PC-3 (cell line): ENCODE measurements at places on chromosomes 3 and 15. TPM values are rescaled to one million over a fixed set of nuclear protein-coding genes. Genes with fewer than 3 reads are reported as not detected.

- no peak overlapping the region for H3K27ac ChIP-seq
- no peak for DNase-seq
These were observed 102.9 kb downstream of the TFDP2 start for GRCh38 chr3:142046320-142047020.

DNA sequence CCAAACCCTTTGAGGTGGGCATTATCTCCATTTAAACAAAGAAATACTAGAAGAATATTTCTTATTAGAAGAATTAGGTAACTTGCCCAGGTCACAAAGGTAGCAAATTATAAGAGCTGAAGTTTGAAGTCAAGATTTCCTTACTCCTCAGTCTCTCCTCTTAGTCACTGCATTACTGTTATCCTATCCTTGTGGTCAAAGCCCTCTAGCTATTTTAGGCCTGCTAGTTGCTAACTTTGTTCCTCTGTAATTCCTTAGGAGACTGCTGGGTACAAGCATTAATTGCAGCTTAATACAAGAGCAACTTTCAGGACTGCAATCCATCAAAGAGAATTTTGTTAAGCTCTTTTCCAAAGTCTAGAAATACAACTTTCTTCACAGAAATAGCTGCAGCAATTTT is 528.2 kb downstream of the ZIC1 start:
- no peak overlapping the region for H3K27ac ChIP-seq
- no peak overlapping the region for H3K4me3 ChIP-seq
- no peaks in the 10 kb centered on the region for H3K36me3 ChIP-seq
- DNase-seq: no peak
- H3K27me3 ChIP-seq: no peaks in the 10 kb centered on the region
- H3K4me1 ChIP-seq: peaks cover 7% of the 10 kb centered on the region; the same call in 1 of the 2 replicates

- no peak for DNase-seq
- H3K4me1 ChIP-seq: no peaks in the 10 kb centered on the region
- H3K4me3 ChIP-seq: no peak overlapping the region
- no peak overlapping the region for H3K27ac ChIP-seq
These were observed 70.0 kb downstream of the MTHFS start for GRCh38 chr15:79826800-79827199.

DNA sequence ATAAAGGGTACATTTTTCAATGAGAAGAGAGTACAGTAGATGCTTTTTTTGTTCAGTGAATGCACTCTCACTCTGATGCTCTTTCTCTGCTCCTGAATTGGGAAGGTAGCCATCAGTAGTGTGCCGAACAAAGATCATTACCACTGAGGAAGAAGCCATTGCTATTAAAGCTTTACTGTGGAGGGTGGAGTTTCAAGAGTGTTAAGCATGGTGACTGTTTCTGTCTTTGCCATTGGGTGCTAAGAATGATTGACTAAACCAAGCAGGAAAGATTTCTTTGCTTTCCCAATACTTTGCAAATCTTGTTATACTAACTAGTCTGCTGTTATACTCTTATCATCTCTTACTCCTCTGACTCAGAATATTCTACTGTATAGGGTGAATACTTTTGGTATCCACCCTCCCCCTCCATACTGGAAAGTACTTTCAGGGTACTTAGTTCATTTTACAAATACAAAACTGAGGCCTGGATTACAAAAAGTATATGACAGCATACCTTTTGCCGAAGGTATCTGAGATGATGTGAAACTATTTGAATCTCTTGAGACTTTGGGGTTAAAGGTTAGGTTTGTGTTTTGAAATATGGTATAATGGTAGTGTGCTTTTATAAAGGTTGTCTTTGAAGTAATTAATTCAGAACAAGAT is 1.7 kb downstream of the RAB11A start:
- peak overlapping the region; percentile 60 for H3K27ac ChIP-seq
- no peaks in the 10 kb centered on the region for H3K27me3 ChIP-seq
- H3K36me3 ChIP-seq: no peaks in the 10 kb centered on the region; the same call in 1 of the 2 replicates
- peaks cover 16% of the 10 kb centered on the region for H3K4me1 ChIP-seq
- peak; percentile 34 for DNase-seq

ST3GAL6 gene
- 7.3 and 11.5 TPM in 2 replicates for total RNA-seq

DNA sequence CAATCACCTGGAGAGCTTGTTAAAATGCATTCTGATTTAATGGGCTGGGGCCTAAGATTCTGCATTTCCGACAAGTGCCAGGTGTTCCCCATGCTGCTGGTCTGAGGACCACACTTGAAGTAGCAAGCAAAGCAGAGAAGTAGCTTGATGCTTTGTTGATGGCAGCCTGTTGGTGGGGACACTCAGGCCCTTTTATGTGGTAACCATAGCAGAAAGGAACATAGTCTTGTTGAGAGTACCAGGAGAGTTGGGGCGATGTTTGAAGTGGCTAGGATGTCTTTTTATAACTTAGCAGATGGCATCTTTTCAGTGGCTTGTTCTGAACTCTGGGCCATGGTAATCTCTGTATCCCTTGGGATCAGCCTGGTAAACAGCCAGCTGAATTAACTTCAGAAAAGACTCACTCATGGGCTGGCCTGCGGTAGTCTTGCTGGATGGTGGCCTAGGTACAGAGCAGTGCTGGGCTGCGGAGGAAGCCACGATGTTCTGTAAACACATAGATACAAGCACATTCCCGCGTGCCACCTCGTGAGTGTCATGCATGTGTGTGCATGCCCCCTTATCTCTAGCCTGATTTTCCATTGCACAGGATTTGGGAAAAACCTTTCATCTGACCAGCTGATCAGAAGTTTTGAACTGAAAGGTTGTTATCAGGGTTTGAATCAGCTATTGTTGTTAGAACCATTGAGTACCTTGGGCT is 292.4 kb upstream of the LRRFIP2 start:
- DNase-seq: no peak
- no peaks in the 10 kb centered on the region for H3K36me3 ChIP-seq
- H3K27ac ChIP-seq: no peak overlapping the region
- H3K4me3 ChIP-seq: no peak overlapping the region
- H3K27me3 ChIP-seq: peaks cover 82% of the 10 kb centered on the region

- no peak overlapping the region for H3K27ac ChIP-seq
- no peak overlapping the region for H3K4me3 ChIP-seq
- no peaks in the 10 kb centered on the region for H3K36me3 ChIP-seq
These were observed 69.5 kb downstream of the KLF15 start for GRCh38 chr3:126287536-126288241.

SCN11A gene
- total RNA-seq: not detected in 2 replicates

GRCh38 chr15:32636410-32636809 is 5.1 kb upstream of the SCG5 start:
- peaks cover 12% of the 10 kb centered on the region for H3K4me1 ChIP-seq
- H3K4me3 ChIP-seq: no peak overlapping the region
- no peaks in the 10 kb centered on the region for H3K27me3 ChIP-seq
- H3K27ac ChIP-seq: no peak overlapping the region
- peaks cover 63% of the 10 kb centered on the region for H3K36me3 ChIP-seq

CYP1A2 gene
- not detected in 2 replicates for total RNA-seq

GOLGA8T gene
- 0.15 TPM in 1 of 2 replicates, not detected in the other for total RNA-seq

ZFYVE19 gene
- 32.3 and 39.6 TPM in 2 replicates for total RNA-seq

NOX5 gene
- total RNA-seq: 237 and 339 TPM in 2 replicates

DNA sequence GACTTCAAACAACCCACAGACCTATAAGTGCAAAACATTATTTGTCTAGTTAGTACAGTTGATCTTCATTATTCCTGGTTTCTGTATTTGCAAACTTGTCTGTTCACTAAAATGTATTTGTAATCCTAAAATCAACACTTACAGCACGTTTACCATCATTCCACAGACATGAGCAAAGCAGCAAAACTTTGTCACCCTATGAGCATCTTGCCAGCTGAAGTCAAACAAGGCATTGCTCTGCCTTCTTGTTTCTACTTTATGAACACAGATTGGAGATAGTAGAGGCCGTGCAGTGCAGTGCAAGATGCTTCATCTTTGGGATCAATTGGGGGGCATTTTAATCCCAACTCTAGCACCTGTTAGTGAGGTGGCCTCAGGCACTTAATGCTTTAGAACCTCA is 202.1 kb downstream of the NLGN1 start:
- no peak overlapping the region for H3K27ac ChIP-seq
- H3K27me3 ChIP-seq: no peaks in the 10 kb centered on the region
- no peaks in the 10 kb centered on the region for H3K36me3 ChIP-seq

DNA sequence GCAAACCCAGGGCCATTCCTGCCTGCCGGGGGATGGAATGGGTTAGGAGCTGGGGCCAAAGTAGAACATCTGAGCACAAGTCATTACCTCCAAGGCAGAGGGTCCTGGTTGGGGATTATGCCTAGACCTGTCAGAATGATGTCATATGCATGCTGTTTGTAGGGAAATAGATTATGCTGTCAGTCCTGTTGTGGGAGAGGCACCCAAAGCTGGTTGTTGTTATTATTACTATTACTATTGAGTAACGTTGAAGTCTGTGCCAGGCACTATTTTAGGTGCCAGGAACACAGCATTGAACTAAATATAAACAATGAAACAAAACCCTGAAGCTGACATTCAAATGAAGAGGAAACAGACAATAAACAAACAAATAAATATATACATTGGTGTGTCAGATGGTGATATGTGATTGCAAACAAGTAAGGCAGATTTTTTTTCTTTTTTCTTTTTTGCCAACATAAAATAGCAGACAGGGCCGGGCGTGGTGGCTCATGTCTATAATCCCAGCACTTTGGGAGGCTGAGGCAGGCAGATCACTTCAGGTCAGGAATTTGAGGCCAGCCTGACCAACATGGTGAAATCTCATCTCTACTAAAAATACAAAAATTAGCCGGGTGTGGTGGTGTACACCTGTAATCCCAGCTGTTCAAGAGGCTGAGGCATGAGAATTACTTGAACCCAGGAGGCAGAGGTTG is 2.0 kb downstream of the P4HTM start:
- no peak for DNase-seq
- H3K27me3 ChIP-seq: no peaks in the 10 kb centered on the region
- no peaks in the 10 kb centered on the region for H3K36me3 ChIP-seq
- peaks cover 22% of the 10 kb centered on the region for H3K4me1 ChIP-seq
- H3K27ac ChIP-seq: no peak overlapping the region
- H3K4me3 ChIP-seq: peak overlapping the region; percentile 90
